ENCODE measurements at places on chromosomes 7 and 10.

- no peak for DNase-seq
Observed at GRCh38 chr10:120727001-120727400, 124.2 kb upstream of the WDR11 start.

GRCh38 chr7:31741852-31742251 is 54.8 kb downstream of the PPP1R17 start:
- DNase-seq, result no peak

DNA sequence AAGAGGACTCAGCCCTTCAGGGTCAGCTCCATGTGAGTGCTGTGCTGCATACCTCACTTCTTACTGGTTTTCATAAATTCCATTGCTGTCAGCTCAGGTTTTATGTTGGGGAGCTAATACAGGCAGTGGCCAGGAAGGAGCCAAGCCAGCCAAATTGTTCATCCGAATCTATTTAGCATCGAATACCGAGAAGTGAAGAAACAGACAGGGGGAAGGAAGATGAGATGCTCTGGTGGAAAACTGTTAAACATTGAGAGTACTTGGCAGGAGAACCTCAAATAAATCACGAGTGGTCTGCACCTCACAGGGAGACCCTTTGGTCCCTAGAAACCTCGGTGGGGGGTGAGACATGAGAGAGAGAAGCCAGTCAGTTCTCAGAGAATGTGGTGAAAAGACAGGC is 196.0 kb upstream of the TMEM72 start:
- DNase-seq, result no peak

GRCh38 chr7:155449869-155450557 is 7.9 kb upstream of the EN2 start:
- no peak for DNase-seq

- no peak for DNase-seq
Observed at GRCh38 chr7:27188386-27189294, 3.6 kb upstream of the HOXA11 start.

- no peak for DNase-seq
Observed at GRCh38 chr10:122282909-122283308, 11.8 kb downstream of the BTBD16 start.

GRCh38 chr7:82481499-82482097 is 38.0 kb upstream of the CACNA2D1 start:
- no peak for DNase-seq

GRCh38 chr10:80319318-80319717 is 29.9 kb upstream of the MAT1A start:
- DNase-seq, result no peak

GRCh38 chr7:88772776-88773175 is 13.3 kb downstream of the ZNF804B start:
- no peak for DNase-seq

GRCh38 chr10:30383356-30383755 is 34.3 kb upstream of the MTPAP start:
- DNase-seq, result no peak

DNA sequence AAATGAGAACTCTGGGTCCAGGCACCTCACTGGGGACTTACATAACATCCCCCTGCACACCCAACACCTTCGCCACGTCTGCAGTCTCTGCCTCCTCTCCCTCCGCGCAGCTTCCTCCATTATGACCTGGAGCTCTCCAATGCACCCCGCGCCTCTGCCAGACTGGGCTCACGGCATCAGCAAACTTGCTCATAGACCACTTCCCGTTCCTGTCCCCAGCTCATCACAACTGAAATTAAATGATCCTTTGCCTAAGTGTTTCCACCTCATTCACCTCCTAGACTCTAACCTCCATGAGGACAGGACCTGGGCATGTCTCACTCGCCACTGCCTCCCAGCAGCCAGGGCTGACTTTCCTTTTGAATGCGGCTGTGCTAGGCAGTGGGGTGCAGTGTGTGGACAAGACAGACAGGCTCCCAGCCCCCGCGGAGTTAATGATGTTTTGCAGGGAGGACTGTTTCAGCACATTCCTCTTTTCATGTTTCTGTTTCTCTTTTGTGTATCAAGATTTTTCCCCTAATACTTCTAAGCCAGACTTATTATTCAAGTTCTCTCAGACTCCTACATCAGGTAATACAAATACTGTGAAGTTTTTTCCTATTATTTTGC is 18.8 kb downstream of the CHST15 start:
- no peak for DNase-seq

- no peak for DNase-seq
Observed at GRCh38 chr7:50704844-50705243, 77.9 kb downstream of the GRB10 start.

- DNase-seq, result no peak
Observed at GRCh38 chr7:12565873-12566272, 4.6 kb upstream of the SCIN start.

GRCh38 chr10:126732868-126733267 is 62.4 kb upstream of the C10orf90 start:
- no peak for DNase-seq

GRCh38 chr10:79898597-79899325 is 50.1 kb downstream of the SFTPD start:
- no peak for DNase-seq

DNA sequence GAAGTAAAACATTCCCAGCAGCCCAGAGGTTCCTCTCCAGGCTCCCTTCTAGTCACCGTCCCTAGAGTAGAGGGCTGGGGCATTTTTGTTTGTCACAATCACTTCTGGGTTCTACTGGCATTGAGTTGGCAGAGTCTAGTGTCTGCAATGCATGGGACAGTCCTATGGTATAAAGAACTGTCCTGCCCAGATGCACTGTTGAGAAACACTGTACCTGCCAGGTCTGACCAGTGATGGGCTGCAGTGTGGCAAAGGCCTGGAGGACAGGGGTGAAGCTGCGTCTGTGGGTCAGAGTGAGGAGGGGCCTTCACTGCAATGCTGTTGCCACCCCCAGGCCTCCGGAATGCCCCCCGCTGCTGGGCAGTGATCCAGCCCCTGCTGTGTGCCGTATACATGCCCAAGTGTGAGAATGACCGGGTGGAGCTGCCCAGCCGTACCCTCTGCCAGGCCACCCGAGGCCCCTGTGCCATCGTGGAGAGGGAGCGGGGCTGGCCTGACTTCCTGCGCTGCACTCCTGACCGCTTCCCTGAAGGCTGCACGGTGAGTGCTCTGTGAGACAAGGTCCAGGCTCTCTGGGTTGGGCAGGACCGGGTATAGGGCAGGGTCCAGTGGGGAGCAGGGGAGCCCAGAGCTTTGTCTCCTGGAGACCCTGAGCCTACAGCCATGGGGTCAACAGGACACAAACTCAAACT is 14.8 kb downstream of the SMO start:
- DNase-seq, result no peak

- no peak for DNase-seq
Observed at GRCh38 chr7:27526611-27527347, 135.9 kb downstream of the HIBADH start.

GRCh38 chr7:133165001-133165400 is 83.1 kb upstream of the CHCHD3 start:
- no peak for DNase-seq

- no peak for DNase-seq
Observed at GRCh38 chr7:94578614-94579013, 69.0 kb downstream of the CASD1 start.

DNA sequence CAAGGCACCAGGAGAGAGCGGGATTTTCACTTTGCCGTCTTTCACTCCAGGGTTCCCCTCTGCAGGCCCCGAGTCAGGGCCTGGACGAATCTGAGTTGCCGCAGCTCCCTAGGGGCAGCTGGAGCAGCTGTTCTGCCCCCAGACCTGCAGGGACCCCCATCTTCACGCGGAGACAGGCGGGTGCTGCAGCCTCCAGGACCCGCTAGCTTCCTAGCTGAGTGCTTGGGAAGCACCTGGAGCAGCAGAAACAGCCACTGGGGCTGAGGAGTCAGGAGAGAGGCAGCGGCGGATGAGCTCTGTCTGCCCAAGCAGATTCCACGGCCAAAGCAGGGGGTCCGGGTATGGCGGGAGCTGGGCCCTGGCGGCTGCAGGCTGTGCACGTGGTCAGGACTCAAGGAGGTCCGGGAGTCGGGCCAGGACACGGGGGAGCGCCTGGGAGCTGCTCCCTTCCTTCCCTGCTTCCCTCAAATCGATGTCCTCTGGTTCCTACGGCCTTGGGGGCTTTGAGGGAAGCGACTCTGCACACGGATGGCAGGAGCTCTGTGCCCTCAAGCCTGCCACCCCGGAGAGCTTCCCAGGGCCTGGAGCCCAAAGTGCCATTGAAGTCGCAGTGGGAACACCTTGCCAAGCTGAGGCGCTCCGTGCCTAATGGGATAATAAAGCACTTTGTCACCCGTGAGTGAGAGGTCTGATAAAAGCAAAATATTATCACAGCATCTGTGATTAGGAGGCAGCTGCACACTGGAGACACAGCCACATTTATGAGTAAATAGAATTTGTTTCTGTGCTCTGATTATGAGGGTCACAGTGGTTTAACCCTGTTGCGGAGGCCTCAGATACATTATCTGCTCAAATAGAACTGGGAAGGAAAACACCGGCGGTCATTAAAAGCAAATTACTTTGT is 17.2 kb downstream of the MNX1 start:
- no peak for DNase-seq

GRCh38 chr7:153006452-153006851 is 246.9 kb downstream of the ACTR3B start:
- DNase-seq, result no peak

DNA sequence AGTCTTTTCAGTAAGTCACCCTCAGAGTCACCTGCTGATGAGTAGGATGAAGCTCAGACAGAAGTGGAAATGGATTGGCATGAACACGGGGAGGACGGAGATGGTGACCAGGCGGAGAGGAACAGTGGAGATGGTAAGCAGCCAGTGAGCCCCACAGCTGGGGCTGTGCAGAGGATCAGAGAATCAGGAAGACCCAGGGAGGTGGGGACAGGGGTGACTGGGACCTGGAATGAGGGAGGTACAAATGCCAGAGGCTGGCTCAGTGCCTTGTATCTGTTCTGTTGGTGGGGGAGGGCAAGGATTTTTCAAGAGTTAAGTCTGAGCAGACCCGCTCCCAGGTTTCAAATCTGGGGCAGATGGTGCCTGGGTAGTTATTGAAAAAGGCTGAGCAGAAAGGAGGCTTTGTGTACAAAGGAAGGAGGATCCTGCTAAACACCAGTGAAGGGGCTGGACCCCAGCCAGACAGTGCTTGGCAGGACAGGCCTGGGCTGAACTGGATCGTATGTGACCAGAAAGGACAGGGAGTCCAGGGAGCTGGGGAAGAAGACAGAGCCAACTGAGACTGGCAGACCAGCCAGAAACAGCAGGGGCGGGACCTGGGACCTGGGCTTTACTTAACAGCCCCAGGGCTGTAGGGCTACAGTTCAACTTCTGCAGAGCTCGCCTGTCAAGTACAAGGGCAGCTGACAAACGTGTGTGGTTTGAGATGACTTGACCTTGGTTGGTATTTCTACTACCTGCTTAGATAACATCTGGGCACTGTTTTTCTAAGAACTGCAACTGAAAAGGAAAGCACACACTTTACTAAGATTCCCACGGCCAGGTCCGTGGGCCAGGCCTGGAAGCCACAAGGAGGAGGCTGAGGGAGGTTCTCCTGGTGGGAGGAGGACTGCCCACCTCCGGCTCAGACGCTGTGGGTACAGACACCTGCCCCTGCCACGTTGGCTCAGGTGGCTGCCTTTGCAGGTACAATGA is 13.2 kb upstream of the FRMPD2 start:
- no peak for DNase-seq

GRCh38 chr10:44335330-44336021 is 49.4 kb downstream of the CXCL12 start:
- no peak for DNase-seq

GRCh38 chr7:27235387-27236311 is 7.0 kb upstream of the EVX1 start:
- DNase-seq, result no peak

DNA sequence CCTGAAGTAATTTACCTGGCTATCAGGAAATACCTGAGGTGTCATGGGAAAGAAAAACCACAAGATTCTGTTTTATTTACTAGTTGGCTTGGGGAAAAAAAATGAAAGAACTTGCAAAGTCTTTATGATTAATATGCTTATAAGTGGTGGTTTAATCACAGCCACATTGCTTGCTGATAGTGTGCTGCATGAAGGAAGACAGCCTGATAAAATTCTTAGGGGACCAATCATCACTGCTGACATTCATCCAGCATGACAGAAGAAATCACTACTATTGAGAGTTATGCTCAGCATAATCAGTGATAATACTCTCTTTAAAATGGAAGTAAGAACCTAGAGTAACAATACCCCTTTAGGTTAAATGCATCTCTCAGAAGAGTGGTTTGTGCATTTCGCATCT is 150.2 kb upstream of the LRRN3 start:
- DNase-seq, result no peak

DNA sequence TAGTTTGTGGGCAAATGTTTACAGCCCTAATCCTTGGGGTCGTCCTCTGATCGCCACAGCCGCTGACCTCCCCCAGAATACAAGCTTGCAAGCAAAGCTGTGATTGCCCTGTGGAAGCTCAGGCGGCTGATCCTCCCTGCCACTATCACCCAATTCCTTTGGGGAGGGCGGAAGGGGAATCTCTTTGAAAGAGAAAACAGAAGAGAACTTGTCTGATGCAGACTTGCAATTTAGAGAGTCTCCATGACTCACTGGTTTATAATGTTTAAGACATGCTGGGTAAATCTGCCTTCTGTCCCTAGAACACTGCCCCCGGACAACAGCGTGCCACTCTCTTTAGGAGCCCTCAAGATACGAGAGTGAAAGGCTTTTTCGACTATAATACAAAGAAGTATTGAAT is 75.5 kb downstream of the NRP1 start:
- no peak for DNase-seq

DNA sequence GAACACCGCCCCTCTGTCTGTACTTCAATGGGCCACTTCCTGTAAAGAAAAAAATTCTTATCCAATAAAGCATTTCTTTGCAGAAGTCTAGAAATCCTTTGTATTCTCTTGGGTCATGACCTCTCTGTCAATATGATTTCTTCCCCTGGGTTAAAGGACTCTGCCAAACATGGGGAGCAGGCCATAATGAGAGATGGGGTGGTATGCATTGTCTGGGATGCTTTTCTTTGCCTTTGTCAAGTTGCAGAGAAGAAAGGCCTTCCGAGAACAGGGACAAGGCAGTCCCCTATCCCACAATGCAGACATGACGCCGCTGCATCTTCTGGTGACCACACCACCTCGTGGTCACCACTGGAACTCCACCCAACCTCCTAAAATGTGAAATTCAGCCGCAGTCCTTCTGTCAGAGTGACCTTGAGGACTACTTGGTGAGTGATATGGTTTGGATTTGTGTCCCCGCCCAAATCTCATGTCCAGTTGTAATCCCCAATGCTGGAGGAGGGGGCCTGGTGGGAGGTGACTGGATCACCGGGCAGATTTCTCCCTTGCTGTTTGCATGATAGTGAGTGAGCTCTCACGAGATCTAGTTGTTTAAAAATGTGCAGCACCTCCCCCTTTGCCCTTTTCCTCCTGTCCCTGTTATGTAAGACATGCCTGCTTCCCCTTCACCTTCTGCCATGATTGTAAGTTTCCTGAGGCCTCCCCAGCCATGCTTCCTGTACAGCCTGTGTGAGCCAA is 15.2 kb upstream of the FRMPD2 start:
- peak; percentile 17 for DNase-seq

GRCh38 chr7:29865526-29865925 is 59.2 kb downstream of the WIPF3 start:
- no peak for DNase-seq

DNA sequence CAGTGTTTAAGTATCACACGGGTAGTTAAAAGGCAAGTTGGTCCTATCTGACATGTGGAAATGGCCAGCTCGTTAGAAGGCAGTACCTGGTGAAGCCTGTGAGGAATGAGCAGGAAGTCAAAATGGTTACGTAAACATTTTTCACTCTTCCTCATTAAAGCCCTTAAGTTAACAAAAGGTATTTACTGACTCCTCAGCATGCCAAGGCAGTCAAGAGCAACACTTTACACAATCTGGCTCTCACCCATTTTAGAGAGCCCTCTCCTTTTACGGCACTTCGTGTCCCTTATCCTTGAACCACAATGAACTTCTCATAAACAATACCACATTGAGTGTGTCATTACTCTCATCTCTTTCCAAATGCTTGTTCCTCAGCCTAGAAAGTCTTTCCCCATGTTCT is 11.0 kb upstream of the RSBN1L start:
- no peak for DNase-seq
